CD4-positive, alpha-beta memory T cell (primary cell): ENCODE measurements at places on chromosomes 3 and 15. TPM values are rescaled to one million over a fixed set of nuclear protein-coding genes. Genes with fewer than 3 reads are reported as not detected.

DNA sequence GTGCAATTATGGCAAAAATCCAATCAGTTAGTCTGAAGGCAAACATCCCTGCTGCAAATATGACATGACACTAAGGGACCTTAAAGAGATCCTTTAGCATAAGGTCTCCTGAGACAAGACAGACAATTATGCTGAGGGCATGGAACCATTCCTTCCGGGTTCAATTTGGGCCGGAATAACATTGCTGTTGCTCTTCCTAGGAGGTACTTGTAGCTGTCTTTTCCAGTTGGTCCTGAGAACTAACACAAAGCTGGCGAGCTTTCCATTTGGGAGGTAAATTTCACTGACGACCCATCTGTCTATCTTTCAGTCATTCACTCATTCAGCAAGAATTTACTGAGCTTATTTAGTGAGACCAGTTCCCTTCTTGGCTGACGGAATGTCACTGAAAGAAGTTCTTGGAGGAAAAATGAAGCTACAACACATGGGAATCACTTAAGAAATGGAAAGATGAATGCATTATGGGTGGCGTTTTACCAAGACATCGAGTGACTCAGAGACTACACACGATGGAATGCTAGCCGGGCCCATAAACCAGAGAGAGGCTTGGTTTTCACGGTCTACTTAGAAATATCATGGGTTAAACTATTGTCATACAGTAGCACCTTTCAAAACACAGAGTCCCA is 215.5 kb downstream of the PDZRN3 start:
- DNase-seq, result no peak
- H3K27me3 ChIP-seq, result no peaks in the 10 kb centered on the region
- H3K4me3 ChIP-seq, result no peak overlapping the region
- no peaks in the 10 kb centered on the region for H3K4me1 ChIP-seq

ARHGEF3 gene
- 120 TPM for total RNA-seq

FBXW12 gene
- total RNA-seq, result not detected

DNA sequence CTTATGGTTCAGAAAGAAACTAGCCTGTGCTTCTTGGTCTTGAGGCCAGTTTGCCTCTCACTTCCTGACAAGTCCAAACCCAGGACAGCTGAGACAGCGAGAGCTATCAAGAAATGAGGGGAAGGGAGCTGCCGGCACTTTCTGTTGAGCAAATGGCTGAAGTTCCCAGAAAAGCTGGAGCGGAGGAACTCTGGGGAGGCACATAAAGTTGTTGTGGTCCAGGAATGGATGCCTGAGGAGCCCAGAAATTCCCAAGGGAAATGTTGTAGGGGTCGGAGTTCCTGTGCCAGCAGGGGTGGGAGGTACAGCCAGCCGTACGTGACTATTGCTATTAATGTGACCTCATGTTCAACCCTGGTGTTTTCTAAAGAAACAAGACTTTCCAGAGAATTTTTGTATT is 98.8 kb upstream of the TNFAIP8L3 start:
- H3K36me3 ChIP-seq, result no peaks in the 10 kb centered on the region
- H3K27me3 ChIP-seq, result peaks cover 6% of the 10 kb centered on the region
- H3K4me3 ChIP-seq, result no peak overlapping the region
- no peak for DNase-seq
- H3K4me1 ChIP-seq, result peaks cover 7% of the 10 kb centered on the region

GRCh38 chr3:148079370-148079769 is 618.3 kb upstream of the AGTR1 start:
- no peak overlapping the region for H3K27ac ChIP-seq
- H3K36me3 ChIP-seq, result no peaks in the 10 kb centered on the region
- DNase-seq, result no peak
- H3K4me1 ChIP-seq, result no peaks in the 10 kb centered on the region
- no peak overlapping the region for H3K4me3 ChIP-seq
- H3K27me3 ChIP-seq, result no peaks in the 10 kb centered on the region

VIPR1 gene
- 93.6 TPM for total RNA-seq

DNA sequence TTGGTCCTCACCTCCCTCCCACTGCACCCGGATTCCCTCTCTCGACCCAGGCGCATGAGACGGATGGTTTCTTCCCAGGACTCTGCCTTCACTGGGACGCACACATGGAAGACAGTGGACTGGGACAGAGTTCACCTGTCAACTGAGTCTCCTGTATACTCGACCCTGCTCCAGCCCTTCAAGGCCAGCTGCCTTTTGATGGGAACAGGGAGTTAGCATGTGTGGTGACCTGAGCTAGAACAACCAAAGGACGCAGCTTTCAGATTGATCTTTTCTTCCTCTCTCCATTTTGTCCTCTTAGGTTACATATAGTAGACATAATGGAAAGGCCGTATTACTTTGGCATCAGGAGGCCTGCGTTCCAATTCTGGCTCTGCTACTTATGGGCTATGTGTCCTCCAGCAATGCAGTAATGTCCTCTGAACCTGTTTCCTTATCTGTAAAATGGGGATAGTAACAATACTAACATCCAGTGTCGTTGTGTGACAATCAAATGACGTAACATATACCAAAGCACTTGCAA is 94.1 kb downstream of the PEX5L start:
- H3K36me3 ChIP-seq, result no peaks in the 10 kb centered on the region
- no peak overlapping the region for H3K4me3 ChIP-seq
- H3K4me1 ChIP-seq, result no peaks in the 10 kb centered on the region
- no peak for DNase-seq

- no peaks in the 10 kb centered on the region for H3K27me3 ChIP-seq
- no peaks in the 10 kb centered on the region for H3K36me3 ChIP-seq
- H3K4me3 ChIP-seq, result no peak overlapping the region
- no peak for DNase-seq
- no peaks in the 10 kb centered on the region for H3K4me1 ChIP-seq
Observed at GRCh38 chr3:185087419-185087818, 65.4 kb downstream of the C3orf70 start.

DNA sequence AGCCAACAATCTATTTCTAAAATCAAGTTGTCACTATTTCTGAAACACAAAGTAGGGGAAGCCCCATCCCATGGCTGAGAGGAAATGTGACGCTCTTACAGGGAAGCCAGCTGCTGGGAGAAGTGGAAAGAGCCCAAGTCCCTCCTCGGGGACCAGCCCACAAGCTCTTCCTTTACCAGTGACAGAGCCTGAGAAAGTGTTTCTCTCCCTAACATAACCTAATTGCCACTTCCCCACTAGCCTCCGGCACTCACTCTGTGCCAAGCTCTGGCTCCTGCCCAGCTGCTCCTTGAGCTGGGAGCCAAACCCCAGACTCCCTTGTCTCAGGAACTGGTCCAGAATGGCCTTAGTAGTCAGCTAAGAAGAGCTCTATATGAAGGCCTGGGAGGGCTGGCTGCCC is 42.9 kb downstream of the TNFAIP8L3 start:
- H3K4me3 ChIP-seq, result no peak overlapping the region
- no peaks in the 10 kb centered on the region for H3K27me3 ChIP-seq
- no peaks in the 10 kb centered on the region for H3K4me1 ChIP-seq
- no peak for DNase-seq

CASR gene
- total RNA-seq, result 0.03 TPM

DNA sequence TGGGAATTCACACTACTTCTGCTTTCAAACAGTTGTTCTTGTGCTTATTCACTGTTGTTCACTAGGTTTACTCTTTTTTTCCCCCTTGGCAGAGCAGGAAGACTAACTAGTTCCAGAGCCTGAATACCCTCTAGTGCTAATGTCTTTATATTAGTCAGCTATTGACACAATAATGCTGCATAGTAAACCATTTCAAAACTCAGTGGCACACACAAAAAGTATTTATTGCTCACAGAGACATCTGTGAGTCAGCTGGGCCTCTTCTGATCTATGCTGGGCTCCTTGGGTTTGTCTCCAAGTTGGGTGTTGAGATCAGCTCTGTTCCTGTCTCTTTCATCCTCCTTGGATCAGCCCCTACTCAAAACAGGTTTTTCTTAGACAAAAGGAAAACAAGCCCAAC is 51.1 kb downstream of the RSRC1 start:
- H3K36me3 ChIP-seq, result no peaks in the 10 kb centered on the region
- DNase-seq, result no peak
- H3K27me3 ChIP-seq, result no peaks in the 10 kb centered on the region
- H3K4me1 ChIP-seq, result no peaks in the 10 kb centered on the region
- no peak overlapping the region for H3K27ac ChIP-seq
- no peak overlapping the region for H3K4me3 ChIP-seq

SMAD6 gene
- total RNA-seq, result 0.11 TPM

- no peaks in the 10 kb centered on the region for H3K36me3 ChIP-seq
- no peak overlapping the region for H3K4me3 ChIP-seq
- H3K27me3 ChIP-seq, result no peaks in the 10 kb centered on the region
- H3K27ac ChIP-seq, result no peak overlapping the region
- no peaks in the 10 kb centered on the region for H3K4me1 ChIP-seq
Observed at GRCh38 chr3:31029706-31030105, 135.2 kb upstream of the GADL1 start.

PAQR5 gene
- 0.20 TPM for total RNA-seq

DNA sequence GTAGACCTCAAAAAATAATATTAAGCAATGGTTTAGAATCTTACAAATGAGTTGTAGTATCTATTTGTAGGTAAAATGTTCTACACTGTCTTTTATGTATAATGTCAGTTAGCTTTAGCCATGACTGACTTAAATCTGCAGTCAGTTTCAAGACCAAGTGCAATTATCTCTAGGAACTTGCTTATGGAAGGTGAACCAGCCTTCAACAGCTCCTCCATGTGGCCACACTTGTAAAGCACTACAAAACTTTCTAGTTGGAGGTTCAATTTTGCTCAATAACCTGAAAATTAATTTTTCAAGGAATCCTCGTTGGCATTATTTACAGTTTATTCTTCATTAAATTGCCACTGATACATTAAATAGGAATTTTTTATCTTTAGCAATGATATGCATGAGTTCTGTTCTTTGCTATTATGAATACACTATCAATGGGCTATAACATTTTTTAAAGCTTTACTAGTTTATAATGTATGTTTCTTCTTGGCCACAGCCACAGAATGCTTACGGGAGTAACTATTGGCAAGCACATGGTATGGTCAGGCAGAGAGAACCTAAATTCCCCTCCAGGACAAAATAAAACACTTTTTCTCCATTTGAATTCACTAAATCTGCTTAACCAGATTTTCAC is 315.3 kb upstream of the UBE2E2 start:
- H3K27me3 ChIP-seq, result no peaks in the 10 kb centered on the region
- H3K4me3 ChIP-seq, result no peak overlapping the region
- H3K36me3 ChIP-seq, result no peaks in the 10 kb centered on the region
- no peak for DNase-seq
- no peaks in the 10 kb centered on the region for H3K4me1 ChIP-seq
- H3K27ac ChIP-seq, result no peak overlapping the region

GPR149 gene
- not detected for total RNA-seq

GRCh38 chr15:68051109-68051508 is 3.0 kb upstream of the PIAS1 start:
- H3K36me3 ChIP-seq, result no peaks in the 10 kb centered on the region
- H3K4me3 ChIP-seq, result no peak overlapping the region
- no peak overlapping the region for H3K27ac ChIP-seq

- H3K4me3 ChIP-seq, result no peak overlapping the region
- no peaks in the 10 kb centered on the region for H3K27me3 ChIP-seq
- no peak overlapping the region for H3K27ac ChIP-seq
- H3K36me3 ChIP-seq, result no peaks in the 10 kb centered on the region
- no peak for DNase-seq
- no peaks in the 10 kb centered on the region for H3K4me1 ChIP-seq
Observed at GRCh38 chr15:59703979-59704796, 15.1 kb upstream of the BNIP2 start.

DZIP1L gene
- not detected for total RNA-seq

DNA sequence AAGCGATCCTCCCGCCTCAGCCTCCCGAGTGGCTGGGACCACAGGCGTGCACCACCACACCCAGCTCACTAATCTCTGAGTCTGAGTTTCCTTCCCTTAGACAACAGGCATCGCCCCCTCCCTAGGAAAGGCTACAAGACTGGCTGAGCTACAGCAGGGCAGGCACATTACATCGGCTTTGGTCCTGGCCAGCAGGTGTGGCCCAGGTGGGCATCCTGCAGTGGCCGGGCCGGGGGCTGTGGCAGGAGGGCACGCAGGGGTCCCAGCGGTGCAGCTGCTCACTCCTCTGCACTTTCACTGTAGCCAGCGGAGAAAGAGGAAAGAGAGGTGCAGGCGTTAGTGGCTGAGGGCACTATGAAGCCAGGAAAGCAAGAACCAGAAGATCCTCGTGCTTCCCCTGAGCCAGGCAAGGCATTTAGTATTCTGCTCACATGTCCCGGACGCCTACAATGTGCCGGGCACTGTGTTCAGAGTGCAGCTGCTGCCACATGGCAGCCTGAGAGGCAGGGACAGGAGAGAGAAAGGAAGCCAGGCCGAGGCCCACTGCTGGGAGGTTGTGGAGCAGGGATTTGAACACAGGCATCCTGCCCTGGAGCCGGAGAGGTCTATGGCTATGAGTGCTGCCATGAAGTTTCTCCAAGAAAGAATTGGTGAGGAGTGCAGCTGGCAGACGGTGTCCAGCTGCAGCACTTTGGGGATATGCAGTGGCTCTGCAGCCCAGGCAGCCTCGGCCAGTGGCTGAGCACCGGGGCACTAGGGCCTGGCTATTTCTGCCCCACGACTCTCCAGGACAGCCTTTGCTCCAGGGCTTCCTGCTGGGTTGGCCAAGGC is 22.3 kb downstream of the GRIP2 start:
- no peaks in the 10 kb centered on the region for H3K36me3 ChIP-seq
- H3K27me3 ChIP-seq, result no peaks in the 10 kb centered on the region
- no peak overlapping the region for H3K27ac ChIP-seq
- no peak overlapping the region for H3K4me3 ChIP-seq
- DNase-seq, result no peak
- H3K4me1 ChIP-seq, result no peaks in the 10 kb centered on the region

GRCh38 chr15:70475921-70476320 is 287.4 kb downstream of the UACA start:
- no peak overlapping the region for H3K4me3 ChIP-seq
- DNase-seq, result no peak
- H3K4me1 ChIP-seq, result peaks cover 46% of the 10 kb centered on the region

ECE2 gene
- not detected for total RNA-seq

NUP210 gene
- total RNA-seq, result 149 TPM

DNA sequence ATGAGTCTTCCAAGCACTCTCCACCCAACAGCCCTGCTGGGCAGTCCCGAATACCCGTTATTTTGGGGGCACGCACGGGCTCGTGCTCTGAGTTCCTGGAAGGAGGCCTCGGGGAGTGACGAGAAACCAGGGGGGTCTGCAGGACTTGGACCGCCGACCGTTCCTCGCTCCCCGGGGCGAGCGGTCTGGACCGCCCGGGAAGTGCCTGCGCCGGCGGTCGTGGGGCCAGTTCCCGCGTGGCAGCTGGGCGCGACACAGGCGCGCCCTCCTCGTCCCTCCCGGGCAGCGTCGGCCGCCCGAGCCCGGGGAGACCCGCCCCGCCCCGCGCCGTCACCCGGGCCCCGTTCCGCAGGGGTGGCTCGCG is 387 bp downstream of the GNB4 start:
- no peak overlapping the region for H3K4me3 ChIP-seq
- no peak overlapping the region for H3K27ac ChIP-seq
- DNase-seq, result no peak
- H3K4me1 ChIP-seq, result peaks cover 20% of the 10 kb centered on the region

ATP13A5 gene
- total RNA-seq, result not detected

DNA sequence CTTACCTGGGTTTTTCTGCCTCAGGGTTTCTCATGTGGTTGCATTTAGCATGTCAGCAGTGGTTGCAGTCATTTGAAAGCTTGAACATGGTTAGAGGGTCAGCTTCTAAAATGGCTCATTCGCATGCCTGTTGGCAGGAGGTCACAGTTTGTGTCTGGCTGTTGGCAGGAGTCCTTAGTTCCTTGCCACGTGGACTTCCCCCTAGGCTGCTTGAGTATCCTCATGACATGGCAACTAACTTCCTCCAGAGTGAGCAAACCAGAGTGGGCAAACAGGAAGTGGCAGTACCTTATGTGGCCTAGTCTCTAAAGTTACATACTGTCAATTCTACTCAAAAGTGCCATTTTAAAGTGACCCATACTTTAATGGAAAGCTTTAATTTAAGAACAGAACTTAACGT is 3.4 kb upstream of the UNC13C start:
- no peaks in the 10 kb centered on the region for H3K4me1 ChIP-seq
- DNase-seq, result no peak
- H3K27ac ChIP-seq, result no peak overlapping the region

SACM1L gene
- total RNA-seq, result 95.7 TPM

PPP1R14D gene
- total RNA-seq, result not detected
